ENCODE measurements at places on chromosomes 6 and 20.

DNA sequence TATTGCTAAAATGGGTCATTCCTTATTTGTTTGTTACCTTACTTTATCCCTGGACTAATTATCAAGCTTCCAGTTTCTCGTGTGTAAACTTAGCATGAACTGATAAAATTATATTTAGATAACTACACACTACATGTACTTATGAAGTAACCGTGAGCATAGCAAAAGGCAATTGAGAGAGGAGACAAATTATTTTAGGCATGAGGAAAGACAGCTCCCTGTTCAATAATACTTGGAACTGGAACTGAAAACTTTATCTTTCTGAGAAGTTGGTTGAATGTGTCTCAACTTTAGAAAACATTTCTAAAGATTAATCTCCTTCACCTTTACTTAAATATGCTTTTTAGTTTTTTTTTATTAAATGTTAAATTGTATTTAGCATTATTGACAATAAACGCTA lies 11.4 kb downstream of the CRISP3 start:
- DNase-seq: no peak

- DNase-seq: no peak
Measured at GRCh38 chr6:167662075-167662880, 164.4 kb upstream of the AFDN start.

DNA sequence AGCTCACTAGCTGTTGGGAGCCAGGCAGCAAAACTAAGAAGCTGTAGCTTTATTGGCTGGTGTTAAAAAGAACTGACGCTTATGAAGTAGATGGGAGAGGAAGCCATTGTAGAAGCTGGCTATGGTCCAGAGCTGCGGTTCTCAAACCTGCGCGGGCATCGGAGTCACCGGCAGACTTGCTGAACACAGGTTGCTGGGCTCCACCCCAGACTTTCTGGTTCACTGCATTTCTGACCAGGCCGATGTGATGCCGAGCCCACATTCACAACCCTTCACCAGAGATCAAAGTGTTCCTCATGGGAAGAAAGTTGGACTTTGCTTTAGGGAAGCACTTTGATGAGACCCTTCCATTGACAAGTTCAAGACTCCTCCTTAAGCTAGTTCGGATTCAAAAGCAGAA lies 231.6 kb downstream of the QKI start:
- DNase-seq: no peak

GRCh38 chr6:15042938-15043337 lies 202.9 kb upstream of the JARID2 start:
- DNase-seq: no peak

DNA sequence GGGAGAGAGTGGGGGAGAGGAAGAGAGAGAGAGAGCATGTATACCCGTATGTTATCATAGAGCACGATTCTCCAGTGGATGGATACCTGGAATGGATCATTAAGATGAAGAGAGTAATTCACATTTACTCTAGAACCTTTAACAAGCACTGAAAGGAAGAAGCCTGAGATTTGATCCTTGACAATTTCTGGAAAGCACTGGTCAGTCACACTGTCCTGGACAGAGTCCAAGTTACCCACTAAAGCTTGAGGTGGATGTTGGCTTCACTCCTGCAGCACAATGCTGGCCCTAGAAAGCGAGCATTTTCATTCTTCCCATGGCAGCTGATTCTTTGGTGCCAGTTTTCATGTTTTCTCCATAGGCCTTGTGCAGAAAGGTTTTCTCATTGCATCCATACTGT lies 25.6 kb downstream of the NFYA start:
- no peak for DNase-seq

DNA sequence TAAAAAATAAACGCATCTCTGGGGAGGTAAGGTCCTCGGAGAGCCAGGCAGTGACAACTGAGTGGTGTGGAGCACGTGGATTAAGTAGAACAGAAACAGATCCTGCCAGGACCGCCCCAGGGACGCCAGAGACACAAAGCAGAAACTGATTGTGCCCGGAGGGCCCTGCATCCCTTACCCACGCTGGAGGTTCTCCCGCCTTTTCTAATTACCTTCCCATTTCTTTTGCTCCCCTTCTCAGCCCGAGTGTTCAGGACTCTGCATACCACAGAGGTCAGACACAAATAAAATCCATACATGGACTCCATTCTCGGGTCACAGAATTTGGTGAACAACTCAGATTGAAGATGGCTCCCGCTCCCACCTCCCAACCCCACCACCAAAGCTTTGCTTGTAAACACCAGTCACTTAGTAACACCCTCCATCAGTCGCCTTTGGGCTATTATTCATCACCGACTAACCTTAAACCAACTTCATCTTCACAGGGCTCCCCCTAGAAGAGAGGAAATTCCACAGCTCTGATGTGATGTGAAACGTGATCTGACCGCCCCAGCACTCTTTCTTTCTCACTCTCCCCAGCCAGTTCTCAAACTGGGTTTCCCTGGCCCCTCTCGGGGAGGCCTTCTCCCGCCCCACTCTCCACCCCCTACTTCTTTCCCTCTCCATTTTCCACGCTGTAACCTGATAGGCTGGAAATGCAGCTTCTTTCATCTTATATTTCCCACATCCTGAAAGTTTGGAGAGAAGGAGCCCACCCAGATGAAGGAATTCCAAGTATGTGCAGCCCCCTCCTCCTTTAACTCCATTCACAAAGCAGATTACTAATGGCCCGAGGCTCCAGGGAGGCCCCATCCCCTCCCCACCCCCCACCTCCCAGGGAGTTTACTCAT lies 32.5 kb upstream of the PIM1 start:
- DNase-seq: peak; percentile 87

DNA sequence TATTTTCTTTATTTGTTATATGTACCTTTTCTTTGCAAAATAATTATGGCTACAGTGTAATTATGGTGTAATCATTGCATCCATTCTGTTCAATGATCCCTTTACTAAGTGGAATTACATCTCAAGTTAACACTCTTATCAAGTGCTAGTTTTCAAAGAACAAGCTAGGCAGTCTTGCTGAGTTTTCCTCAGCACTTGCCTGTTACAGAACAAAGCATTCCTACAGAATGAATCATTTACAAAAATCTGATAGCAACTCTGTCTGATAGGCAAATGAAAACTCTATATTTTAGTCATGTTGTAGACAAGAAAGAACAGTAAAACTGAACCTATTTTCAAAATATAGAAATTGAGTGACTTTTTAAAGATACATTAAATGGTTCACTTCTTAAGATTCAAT lies 109.8 kb upstream of the POU3F2 start:
- no peak for DNase-seq

DNA sequence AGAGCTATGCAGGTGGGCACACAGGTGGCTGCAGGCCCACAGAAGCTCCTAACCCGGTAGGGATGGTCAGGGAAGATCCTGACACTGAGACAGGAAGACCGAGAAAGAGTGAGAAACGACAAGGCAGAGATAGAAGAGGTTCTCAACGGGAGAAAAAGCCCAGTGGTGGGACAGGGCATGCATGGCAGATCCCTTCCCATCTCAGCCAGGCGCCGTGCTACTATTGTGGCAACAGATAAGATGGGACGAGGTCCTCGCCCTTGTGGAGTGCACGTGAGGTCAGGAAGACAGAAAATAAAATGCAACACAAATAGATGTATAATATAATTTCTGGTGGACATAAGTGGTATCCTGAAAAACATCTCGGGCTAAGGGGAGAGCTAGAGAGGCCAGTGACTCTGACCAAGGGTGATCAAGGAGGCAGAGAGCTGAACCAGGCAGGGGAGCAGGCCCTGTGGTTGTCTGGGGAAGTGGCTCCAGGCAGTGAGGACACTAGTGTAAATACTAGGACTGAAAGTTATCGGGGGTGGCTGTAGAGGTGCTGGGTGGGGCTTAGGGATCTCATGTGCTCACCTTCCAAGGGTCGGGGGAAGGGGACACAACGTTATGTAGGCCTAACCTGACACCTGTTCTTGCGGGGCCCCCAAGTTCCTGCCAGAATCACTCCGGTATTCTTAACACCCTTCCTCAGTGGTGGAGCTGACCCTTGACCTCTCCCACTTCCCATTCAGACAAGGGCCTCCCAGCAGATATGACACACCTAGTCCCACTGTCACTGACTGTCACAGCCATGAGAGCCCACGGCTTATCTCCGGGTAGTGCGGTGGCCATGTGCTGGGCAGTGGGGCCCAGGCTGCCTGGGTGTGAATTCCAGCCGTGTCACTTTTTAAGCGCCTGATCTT lies 1.0 kb downstream of the SRXN1 start:
- no peak for DNase-seq

DNA sequence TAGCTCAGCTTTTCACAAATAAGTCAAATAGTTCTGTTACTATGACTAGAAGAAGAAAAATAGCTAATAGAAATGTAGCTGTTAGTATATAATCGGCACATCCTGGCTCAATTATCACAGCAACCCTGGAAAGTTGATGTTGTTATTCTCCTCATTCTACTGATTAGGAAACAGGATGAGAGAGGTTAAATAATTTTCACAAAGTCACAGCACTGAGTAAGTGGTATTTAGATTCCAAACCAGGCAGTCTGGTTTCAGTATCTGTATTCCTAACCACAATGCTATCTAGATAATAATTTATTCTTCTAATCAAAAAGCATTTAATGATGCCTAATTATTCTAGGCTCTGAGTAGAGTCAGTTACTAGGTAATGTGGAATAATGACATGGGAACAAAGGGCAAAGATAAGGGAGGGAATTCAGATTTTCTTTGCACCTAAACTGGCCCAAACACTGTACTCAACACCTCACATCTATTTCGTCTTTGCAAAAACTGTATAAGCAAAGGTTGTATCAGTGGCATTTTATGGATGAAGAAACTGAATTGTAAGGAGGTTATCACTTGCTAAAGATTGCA lies 51.3 kb downstream of the PDE7B start:
- DNase-seq: no peak

DNA sequence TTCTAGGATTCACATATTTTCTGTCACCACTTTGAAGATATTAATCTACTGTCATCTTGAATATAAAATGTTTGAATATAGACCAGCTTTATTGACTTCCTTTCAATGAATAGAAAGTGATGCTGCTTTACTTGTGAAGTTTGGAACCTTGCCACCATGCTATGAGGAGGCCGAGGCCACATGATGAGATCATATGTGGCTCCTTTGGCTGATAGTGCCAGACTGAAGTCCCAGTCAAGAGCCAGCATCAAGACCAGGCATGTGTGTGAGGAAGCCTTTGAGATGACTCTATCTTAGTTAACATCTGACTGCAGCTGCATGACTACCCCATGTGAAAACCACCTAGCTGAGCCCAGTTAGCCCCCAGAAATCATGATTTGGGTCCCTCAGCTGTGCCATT lies 169.5 kb downstream of the OTOR start:
- no peak for DNase-seq

DNA sequence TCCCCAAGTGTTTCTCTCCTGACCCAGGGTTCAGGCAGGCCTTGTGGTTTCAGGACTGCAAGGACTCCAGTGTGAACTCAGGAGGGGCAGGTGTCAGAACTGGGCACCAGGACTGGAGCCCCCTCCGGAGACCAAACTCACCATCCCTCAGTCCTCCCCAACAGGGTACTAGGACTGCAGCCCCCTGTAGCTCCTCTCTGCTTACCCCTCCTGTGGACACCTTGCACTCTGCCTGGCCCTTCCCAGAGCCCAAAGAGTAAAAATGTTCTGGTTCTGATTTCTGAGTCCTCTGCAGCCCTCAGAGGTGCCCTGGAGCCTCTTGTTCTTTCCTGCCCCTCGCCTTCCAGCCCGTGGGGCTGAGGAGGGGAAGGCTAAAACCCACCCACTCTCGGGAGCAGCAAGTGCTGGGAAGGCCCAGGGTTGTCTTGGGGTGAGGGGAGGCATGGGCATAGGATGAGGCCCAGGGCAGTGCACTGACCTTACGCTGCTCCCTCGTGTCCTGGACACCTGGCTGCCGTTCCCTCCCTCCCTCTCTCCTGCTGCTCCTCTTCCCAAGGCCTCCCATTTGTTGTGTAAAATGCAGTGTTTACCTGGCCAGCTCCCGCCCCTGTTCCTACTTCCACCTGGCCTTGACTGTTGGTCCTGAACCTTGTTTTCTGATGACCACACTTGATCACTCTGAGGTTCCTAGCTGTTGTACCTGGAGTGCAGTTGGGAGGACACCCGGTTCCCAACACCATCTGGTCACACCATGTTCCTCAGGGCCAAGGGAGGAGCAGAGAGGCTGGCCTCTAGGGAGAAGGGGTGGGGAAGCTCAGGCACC lies 9.9 kb downstream of the CNPY3 start:
- DNase-seq: no peak

DNA sequence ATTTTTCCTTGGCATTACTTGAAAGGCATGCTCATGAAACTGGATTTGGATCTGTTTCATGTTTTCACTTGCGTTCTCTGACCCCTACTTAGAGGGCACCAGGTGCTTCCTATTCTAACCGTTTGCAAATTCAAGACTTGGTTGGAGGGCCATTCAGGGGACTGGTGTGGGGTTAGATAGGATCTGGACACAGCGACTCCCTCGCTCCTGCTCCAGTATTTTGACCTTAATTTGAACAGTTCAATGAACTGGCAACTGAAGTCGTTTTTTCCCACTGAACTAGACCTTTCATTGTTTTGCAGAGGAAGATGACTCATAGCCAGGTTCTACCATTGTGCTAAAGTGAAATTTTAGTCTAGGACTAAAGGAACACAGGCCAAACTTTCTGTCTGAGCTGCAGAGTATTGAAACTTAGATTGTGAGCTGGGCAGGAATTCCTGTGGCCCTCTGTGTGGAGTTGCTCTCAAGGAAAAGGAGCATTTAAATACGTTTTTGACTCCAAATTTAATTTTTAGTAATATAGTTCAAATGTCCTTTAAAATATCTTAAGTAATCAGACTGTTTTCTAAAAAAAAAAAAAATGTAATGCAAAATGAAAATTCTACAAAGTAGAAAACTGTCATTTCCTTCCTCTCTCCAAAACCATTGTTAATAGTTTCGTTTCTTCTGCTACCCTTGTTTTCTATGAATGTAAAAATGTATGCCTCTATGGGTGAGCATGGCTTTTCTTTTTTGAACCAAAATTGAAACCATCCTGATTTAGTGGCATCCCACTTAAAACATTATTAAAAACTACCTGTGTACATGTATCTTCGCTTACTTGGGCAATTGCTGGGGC lies 64.8 kb downstream of the UTRN start:
- no peak for DNase-seq

DNA sequence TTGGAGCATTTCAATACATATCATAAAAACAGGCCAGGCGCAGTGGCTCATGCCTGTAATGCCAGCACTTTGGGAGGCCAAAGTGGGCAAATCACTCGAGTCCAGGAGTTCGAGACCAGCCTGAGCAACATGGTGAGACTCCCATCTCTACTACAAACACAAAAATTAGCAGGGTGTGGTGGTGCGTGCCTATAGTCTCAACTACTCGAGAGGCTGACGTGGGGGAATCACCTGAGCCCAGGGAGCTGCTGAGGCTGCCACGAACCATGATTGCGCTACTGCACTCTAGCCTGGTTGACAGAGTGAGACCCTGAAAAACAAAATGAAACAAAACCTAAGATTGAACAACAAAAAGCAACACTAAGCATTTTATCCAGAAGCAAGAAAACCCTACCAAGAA lies 47.2 kb downstream of the BACH2 start:
- no peak for DNase-seq

All from osteocyte (in vitro differentiated cells).